ENCODE measurements at places on chromosomes 6 and 20. TPM values are rescaled to one million over a fixed set of nuclear protein-coding genes. Genes with fewer than 3 reads are reported as not detected.

GRCh38 chr6:7200598-7201443 is 93.1 kb downstream of the RREB1 start:
- peak; percentile 84 for DNase-seq

- no peak for DNase-seq
Measured at GRCh38 chr6:18117136-18117535, 5.3 kb downstream of the NHLRC1 start.

- no peak for DNase-seq
Measured at GRCh38 chr6:139728876-139729427, 354.5 kb upstream of the CITED2 start.

Gene RFX6
- polyA plus RNA-seq, result 0.06 TPM

Gene OGFR
- 47.2 TPM for polyA plus RNA-seq
